Kidney glomerular epithelial cell (primary cell): ENCODE measurements at places on chromosomes 1 and 21.

GRCh38 chr1:156494309-156494895 is 6.2 kb downstream of the MEF2D start:
- DNase-seq: no peak

GRCh38 chr1:205588636-205589035 is 43.2 kb downstream of the ELK4 start:
- no peak for DNase-seq

GRCh38 chr1:179976970-179977651 is 22.5 kb downstream of the CEP350 start:
- DNase-seq: no peak

- DNase-seq: no peak
These were observed 15.9 kb upstream of the RGS8 start for GRCh38 chr1:182700351-182700709.

- no peak for DNase-seq
These were observed 49.2 kb upstream of the PAX7 start for GRCh38 chr1:18581420-18581880.

- no peak for DNase-seq
These were observed 13.5 kb downstream of the OLFML2B start for GRCh38 chr1:162010175-162010506.

GRCh38 chr1:2258996-2259395 is 30.9 kb downstream of the SKI start:
- DNase-seq: no peak
